Right atrium auricular region (tissue), 2 donors: ENCODE measurements at places on chromosomes 6 and 20. TPM values are rescaled to one million over a fixed set of nuclear protein-coding genes. Genes with fewer than 3 reads are reported as not detected.

DNA sequence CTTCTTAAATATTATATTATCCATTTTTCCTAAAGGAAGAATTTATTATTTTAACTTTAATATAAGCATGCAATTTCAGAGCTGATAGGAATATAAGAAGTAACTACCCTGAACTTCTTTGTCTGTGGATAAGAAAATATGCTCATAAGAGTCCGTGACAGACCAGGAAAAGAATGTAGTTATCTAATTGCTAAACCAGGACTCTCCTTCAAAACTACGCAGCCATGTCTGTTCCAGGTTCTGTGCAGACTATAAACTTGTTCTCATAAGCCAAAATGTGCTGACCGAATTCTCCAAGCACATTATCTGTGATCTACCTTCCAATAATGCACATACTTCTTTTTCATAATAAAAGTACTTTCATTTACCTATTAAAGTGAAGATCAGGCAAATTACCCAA lies 116.5 kb downstream of the TRDN start:
- H3K36me3 ChIP-seq = no peaks in the 10 kb centered on the region
- peak overlapping the region; percentile 10 for H3K4me3 ChIP-seq
- no peaks in the 10 kb centered on the region for H3K27me3 ChIP-seq
- no peak for DNase-seq
- peak overlapping the region; percentile 88 for H3K27ac ChIP-seq

- H3K27ac ChIP-seq = peak overlapping the region; percentile 1
- no peak overlapping the region for H3K4me3 ChIP-seq
- H3K27me3 ChIP-seq = no peaks in the 10 kb centered on the region
- no peak for DNase-seq
- peaks cover 18% of the 10 kb centered on the region for H3K4me1 ChIP-seq
- no peaks in the 10 kb centered on the region for H3K36me3 ChIP-seq
These were observed 66.1 kb upstream of the RNF24 start for GRCh38 chr20:4081421-4081820.

GRCh38 chr6:36131511-36132245 lies 1.4 kb downstream of the MAPK13 start:
- H3K27me3 ChIP-seq = no peaks in the 10 kb centered on the region
- H3K36me3 ChIP-seq = no peaks in the 10 kb centered on the region
- peak overlapping the region; percentile 52 for H3K4me3 ChIP-seq
- DNase-seq = peak; percentile 66
- H3K27ac ChIP-seq = no peak overlapping the region

GRCh38 chr6:55433446-55434130 lies 106.3 kb downstream of the GFRAL start:
- no peak for DNase-seq
- H3K36me3 ChIP-seq = no peaks in the 10 kb centered on the region
- H3K27me3 ChIP-seq = no peaks in the 10 kb centered on the region
- H3K4me3 ChIP-seq = no peak overlapping the region
- no peak overlapping the region for H3K27ac ChIP-seq

GRCh38 chr6:135128268-135128914 lies 52.7 kb upstream of the MYB start:
- H3K27ac ChIP-seq = no peak overlapping the region
- no peak for DNase-seq
- no peak overlapping the region for H3K4me3 ChIP-seq
- H3K36me3 ChIP-seq = no peaks in the 10 kb centered on the region
- no peaks in the 10 kb centered on the region for H3K27me3 ChIP-seq
- no peaks in the 10 kb centered on the region for H3K4me1 ChIP-seq

- peaks cover 37% of the 10 kb centered on the region for H3K36me3 ChIP-seq
- no peak for DNase-seq
- H3K27ac ChIP-seq = peak overlapping the region; percentile 16
- no peak overlapping the region for H3K4me3 ChIP-seq
- H3K27me3 ChIP-seq = no peaks in the 10 kb centered on the region
- H3K4me1 ChIP-seq = no peaks in the 10 kb centered on the region
These were observed 16.8 kb downstream of the VEGFA start for GRCh38 chr6:43786664-43787329.

GRCh38 chr6:17470938-17471327 lies 77.5 kb downstream of the CAP2 start:
- no peak for DNase-seq
- peaks cover 3% of the 10 kb centered on the region for H3K36me3 ChIP-seq
- no peaks in the 10 kb centered on the region for H3K4me1 ChIP-seq
- no peak overlapping the region for H3K4me3 ChIP-seq

DNA sequence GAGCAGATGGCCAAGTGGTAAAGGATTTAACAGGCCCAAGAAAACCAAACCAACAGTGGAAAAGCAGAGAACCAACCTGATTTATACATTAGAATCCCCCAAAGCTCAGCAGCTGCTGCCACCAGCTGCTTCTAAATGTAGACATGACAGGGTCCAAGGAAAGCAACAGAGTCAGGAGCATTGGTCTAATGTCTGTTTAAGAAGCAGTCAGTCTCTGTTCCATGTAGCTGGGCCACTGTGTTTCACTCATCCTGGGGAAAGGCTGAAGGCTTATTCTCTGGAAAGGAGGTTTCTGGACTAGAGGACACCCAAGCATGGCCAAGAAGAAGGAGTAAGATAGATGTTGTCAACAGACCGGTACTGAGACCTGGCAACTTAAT lies 75.4 kb downstream of the TMEM244 start:
- no peak overlapping the region for H3K27ac ChIP-seq
- no peak for DNase-seq
- no peaks in the 10 kb centered on the region for H3K4me1 ChIP-seq
- H3K36me3 ChIP-seq = no peaks in the 10 kb centered on the region
- no peaks in the 10 kb centered on the region for H3K27me3 ChIP-seq

DNA sequence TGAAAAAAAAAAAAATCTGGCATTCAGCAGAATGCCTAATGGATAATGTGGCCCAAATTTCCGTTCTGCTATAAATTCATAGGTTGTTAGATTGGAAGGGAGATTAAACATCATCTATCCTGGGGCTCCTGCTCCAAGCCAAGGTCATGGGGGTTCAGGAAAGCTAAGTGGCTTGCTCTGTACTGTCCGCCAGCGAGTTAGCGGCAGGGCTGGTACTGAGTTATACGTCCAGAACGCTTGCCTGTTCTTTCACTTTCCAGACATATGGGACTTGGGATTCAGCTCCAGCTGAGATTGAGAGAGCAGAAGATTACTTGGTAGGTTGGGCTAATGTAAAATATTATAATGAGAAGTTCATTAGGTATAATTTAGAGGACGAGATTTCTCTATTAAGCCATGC lies 858 bp downstream of the RWDD1 start:
- peaks cover 10% of the 10 kb centered on the region for H3K36me3 ChIP-seq
- no peaks in the 10 kb centered on the region for H3K27me3 ChIP-seq
- H3K4me3 ChIP-seq = peak overlapping the region; percentile 96
- DNase-seq = no peak

GRCh38 chr6:95923518-95923917 lies 92.3 kb upstream of the FUT9 start:
- H3K36me3 ChIP-seq = no peaks in the 10 kb centered on the region
- H3K27ac ChIP-seq = no peak overlapping the region
- DNase-seq = no peak
- H3K4me1 ChIP-seq = no peaks in the 10 kb centered on the region
- H3K27me3 ChIP-seq = no peaks in the 10 kb centered on the region
- no peak overlapping the region for H3K4me3 ChIP-seq

- no peaks in the 10 kb centered on the region for H3K36me3 ChIP-seq
- DNase-seq = no peak
- no peak overlapping the region for H3K27ac ChIP-seq
- H3K27me3 ChIP-seq = no peaks in the 10 kb centered on the region
- no peaks in the 10 kb centered on the region for H3K4me1 ChIP-seq
- no peak overlapping the region for H3K4me3 ChIP-seq
These were observed 79.7 kb downstream of the FGD2 start for GRCh38 chr6:37085198-37085597.

GRCh38 chr20:21583486-21584168 lies 69.8 kb upstream of the NKX2-2 start:
- H3K4me3 ChIP-seq = no peak overlapping the region
- no peaks in the 10 kb centered on the region for H3K27me3 ChIP-seq
- DNase-seq = no peak

- DNase-seq = no peak
- no peak overlapping the region for H3K27ac ChIP-seq
- H3K4me1 ChIP-seq = no peaks in the 10 kb centered on the region
- no peak overlapping the region for H3K4me3 ChIP-seq
- H3K27me3 ChIP-seq = no peaks in the 10 kb centered on the region
These were observed 118.0 kb upstream of the IRAK1BP1 start for GRCh38 chr6:78749326-78749725.

DNA sequence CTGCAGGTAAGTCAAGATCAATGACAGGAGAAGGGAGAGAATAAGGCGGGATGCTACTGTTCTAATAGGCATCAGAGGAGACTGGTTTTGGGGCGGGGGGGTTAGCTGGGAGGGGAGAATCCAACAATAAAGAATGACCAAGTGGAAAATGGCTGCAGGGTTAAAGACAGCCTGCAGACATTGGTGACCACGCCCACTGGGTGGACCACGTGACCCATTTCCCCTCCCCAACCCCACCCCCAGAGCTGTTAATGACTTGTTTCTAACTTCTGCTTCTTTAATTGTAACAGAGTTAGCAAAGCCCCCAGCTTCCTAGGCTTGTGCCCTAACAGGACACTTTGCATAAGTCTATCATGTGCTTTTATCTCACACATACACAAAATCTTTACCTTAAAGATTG lies 344.5 kb downstream of the KIF16B start:
- H3K27me3 ChIP-seq = no peaks in the 10 kb centered on the region
- H3K4me1 ChIP-seq = no peaks in the 10 kb centered on the region
- no peak overlapping the region for H3K27ac ChIP-seq
- no peak overlapping the region for H3K4me3 ChIP-seq
- no peak for DNase-seq

DNA sequence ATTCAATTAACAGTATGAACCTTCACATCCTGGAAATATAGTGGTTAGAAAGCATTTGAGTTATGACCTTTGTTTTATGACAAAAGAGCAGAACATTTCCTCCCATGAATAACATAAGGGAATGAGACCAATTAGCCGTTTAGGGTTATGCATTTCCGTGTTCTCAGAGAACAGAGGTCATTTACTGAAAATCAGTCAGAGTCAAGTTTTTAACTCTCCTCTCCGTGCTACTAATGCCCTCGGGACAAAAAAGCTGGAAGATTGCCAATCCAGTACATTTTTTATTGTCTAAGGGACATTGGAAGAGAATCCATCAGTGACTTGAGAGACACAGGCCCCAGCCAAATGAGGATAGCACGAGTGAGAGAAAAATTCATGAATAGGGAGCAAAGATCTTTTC lies 632.7 kb downstream of the RFPL4B start:
- H3K36me3 ChIP-seq = no peaks in the 10 kb centered on the region
- DNase-seq = no peak
- no peaks in the 10 kb centered on the region for H3K27me3 ChIP-seq
- H3K27ac ChIP-seq = no peak overlapping the region
- H3K4me3 ChIP-seq = no peak overlapping the region
- no peaks in the 10 kb centered on the region for H3K4me1 ChIP-seq

GRCh38 chr6:150029749-150030148 lies 4.4 kb upstream of the RAET1L start:
- H3K4me1 ChIP-seq = peaks cover 14% of the 10 kb centered on the region
- peaks cover 3% of the 10 kb centered on the region for H3K27me3 ChIP-seq
- H3K27ac ChIP-seq = no peak overlapping the region
- H3K36me3 ChIP-seq = no peaks in the 10 kb centered on the region
- no peak overlapping the region for H3K4me3 ChIP-seq

DNA sequence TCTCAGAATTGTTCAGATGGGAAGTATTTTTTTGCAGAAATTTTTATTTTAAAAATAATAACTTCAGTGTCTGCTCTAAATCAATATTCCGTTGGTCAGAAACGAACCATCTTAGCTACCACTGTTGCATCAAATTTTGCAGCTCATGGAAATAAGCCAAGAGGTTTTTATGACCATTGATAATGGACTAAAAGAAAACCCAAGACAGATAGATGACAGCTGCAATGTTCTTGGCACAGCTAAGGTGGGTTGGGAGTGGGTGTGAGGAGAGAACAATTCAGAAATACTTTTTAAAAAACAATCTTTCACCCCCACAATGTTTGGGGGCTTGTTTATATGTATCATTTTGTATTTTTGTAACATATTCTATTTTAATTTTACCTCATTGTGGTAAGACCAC lies 121.1 kb downstream of the PDE7B start:
- H3K27me3 ChIP-seq = no peaks in the 10 kb centered on the region
- no peaks in the 10 kb centered on the region for H3K36me3 ChIP-seq
- no peak for DNase-seq
- no peaks in the 10 kb centered on the region for H3K4me1 ChIP-seq
- H3K27ac ChIP-seq = no peak overlapping the region
- H3K4me3 ChIP-seq = no peak overlapping the region

- H3K27me3 ChIP-seq = no peaks in the 10 kb centered on the region
- DNase-seq = no peak
- H3K27ac ChIP-seq = no peak overlapping the region
- H3K36me3 ChIP-seq = no peaks in the 10 kb centered on the region
- H3K4me1 ChIP-seq = no peaks in the 10 kb centered on the region
- no peak overlapping the region for H3K4me3 ChIP-seq
These were observed 635 bp upstream of the C20orf203 start for GRCh38 chr20:32674362-32674789.

Gene F13A1
- total RNA-seq = 33.2 TPM

Gene PDSS2
- total RNA-seq = 18.2 TPM

Gene TRAM2
- total RNA-seq = 10.3 TPM

Gene BEND3
- total RNA-seq = 0.56 TPM

Gene TSPO2
- not detected for total RNA-seq

Gene OR2B6
- not detected for total RNA-seq
